Activated CD4-positive, alpha-beta T cell treated with anti-CD3 and anti-CD28 coated beads for 24 hours (primary cell): ENCODE measurements at places on chromosomes 5 and 9.

DNA sequence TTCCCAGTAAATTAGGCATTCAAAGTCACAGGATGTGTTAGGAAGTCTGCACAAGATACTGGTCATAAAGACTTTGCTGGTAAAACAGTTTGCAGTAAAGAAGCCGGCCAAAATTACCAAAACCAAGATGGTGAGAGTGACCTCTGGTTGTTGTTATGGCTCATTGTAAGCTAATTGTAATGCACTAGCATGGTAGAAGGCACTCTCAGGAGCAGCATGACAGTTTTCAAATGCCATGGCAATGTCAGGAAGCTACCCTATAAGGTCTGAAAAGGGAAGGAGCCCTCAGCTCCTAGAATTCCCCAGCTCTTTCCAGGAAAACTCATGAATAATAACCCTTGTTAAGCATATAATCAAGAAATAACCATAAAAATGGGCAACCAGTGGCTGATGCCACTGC, 64.3 kb upstream of the TNC start:
- no peak for DNase-seq

GRCh38 chr9:92043002-92043401, 72.2 kb downstream of the SPTLC1 start:
- no peak for DNase-seq

DNA sequence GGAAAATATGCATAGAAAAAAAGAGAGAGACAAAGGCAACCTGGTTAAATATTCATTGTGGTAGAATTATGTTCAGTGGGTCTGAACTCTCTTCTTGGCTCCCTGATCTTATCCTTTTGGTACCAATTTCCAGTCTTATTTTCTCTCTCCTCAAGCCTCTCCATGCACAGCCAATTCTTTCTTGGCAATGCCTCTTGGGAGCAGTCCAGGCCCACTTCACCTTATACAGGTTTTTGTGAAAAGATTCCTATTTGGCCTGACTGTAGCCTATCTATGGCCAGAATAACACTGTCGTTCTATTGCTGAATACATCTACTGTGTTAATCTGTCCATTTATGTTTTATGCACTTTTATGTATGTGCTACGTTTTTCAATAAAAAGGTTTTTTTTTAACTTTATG, 2.7 kb downstream of the ELOVL7 start:
- DNase-seq, result no peak

DNA sequence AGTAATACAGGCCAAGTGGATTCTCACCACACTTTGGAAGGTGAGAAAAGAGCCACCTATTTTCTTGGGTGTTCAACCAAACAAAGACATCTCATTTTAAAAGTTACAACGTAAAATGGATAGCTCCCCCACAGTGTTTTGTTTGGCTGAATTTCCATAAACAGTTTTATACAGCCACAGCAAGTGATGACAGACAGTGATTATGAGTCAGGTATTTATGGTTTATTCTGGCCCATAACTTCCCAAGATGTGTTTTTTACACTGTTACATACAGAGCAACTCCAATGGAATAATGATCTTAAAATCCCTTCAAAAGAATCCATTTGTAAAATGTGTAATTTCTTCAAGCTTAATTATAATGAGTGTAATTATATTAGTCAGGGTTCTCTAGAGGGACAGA, 421.3 kb downstream of the TLE1 start:
- DNase-seq, result no peak

GRCh38 chr5:72407541-72407940, 87.4 kb downstream of the PTCD2 start:
- no peak for DNase-seq

DNA sequence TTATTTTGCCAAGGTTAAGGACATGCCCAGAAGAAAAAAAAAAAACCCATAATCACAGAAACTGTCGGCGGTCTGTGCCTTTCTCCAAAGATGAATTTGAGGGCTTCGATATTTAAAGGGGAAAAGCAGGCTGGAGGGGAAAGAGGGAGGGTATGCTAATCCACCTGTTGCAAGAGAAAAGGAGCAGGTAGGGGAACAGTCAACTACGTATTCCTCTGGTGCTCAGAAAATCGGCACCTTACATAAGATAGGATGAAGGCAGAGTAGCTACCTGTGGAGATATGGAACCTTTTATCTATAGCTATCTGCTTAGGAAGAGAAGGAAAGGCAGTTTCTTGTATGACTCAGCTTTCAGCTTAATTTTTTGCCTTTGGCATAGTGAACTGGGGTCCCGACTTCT, 77.7 kb downstream of the PTCD2 start:
- no peak for DNase-seq

- no peak for DNase-seq
Observed at GRCh38 chr9:135787776-135788575, 86.0 kb downstream of the KCNT1 start.

- no peak for DNase-seq
Observed at GRCh38 chr5:157603333-157604190, 28.0 kb upstream of the ADAM19 start.

GRCh38 chr5:31698673-31699072, 59.7 kb downstream of the PDZD2 start:
- no peak for DNase-seq

DNA sequence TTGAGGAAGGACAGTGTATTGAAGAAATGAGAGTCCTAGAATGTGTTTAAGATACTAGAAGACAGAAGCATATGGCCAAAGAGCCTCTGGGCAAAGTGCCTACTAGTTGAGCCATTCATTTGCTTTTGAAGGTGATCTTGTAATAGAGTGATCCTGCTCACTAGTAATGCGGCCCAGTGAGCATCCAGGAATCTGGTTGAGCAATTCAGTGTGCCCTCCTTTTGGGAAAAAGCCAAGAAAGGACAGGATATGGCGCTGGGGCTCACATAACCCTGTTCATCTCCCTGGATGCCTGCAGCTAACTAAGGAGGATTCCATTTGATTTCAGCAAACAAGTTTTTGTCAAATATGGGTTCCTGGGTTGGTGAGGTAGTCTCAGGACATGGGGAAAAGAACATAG, 16.3 kb downstream of the ADAM19 start:
- no peak for DNase-seq

DNA sequence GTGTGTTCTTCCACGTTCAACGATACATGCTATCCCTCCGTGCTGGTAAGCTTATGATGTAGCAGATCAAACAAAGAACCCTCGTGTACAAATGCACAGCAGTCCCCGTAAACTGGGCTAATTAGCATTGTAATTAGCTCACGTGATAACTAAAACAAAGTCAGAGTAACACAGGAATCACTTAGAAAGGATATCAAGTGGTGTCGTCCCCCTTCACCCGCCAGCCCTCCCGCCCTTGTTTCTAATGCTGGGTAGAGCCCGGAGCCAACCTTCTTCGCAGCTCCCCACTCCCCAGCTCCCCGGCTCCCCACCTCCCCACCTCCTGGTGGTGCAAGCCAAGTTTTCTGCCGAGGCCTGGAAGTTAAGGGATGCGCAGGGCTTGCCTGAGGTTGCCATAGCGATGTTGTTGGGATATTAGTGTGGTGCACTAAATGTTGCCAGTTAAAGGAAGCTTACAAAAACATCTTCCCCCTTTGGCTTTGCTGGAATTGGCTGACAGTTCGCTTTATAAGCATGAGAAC, 357.9 kb upstream of the CCNH start:
- no peak for DNase-seq

DNA sequence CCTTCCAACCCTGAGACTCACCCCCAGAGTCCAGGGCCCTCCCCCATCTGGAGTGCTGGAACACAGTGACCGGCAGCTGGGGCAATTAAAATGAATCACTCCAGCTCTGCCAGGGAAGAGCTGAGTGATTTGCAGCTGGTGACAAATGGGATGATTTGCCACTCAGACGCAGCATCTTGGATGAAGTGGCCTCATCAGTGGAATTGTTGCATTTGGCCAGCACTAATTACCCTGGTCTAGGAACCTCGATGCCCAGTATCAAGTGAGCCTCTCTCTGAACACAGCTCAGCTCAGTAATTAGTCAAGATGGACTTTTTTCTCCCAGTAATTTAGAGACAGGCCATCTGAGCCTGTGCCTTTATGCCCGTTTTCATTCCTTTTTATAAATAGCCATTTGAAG, 259.5 kb downstream of the GRIA1 start:
- DNase-seq, result no peak

- no peak for DNase-seq
Observed at GRCh38 chr9:82532504-82533180, 530.3 kb downstream of the RASEF start.
